ENCODE measurements at places on chromosomes 6 and 20. TPM values are rescaled to one million over a fixed set of nuclear protein-coding genes. Genes with fewer than 3 reads are reported as not detected.

The IGF2R gene
- 26.2 TPM for total RNA-seq

The NOTCH4 gene
- 2.3 TPM for total RNA-seq

The AVP gene
- total RNA-seq: not detected

The MLN gene
- not detected for total RNA-seq

Measured in Daoy (cell line).